Left lobe of liver (tissue), 2 donors: ENCODE measurements at places on chromosomes 16 and 17. TPM values are rescaled to one million over a fixed set of nuclear protein-coding genes. Genes with fewer than 3 reads are reported as not detected.

DNA sequence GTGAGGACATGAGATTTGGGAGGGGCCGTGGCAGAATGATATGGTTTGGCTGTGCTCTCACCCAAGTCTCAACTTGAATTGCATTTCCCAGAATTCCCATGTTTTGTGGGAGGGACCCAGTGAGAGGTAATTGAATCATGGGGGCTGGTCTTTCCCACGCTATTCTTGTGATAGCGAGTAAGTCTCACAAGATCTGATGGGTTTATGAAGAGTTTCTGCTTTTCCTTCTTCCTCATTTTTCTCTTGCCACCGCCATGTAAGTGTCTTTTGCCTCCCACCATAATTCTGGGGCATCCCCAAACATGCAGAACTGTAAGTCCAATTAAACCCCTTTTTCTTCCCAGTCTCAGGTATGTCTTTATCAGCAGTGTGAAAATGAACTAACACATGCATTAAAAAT lies 40.6 kb downstream of the CCT6B start:
- no peak for DNase-seq

DNA sequence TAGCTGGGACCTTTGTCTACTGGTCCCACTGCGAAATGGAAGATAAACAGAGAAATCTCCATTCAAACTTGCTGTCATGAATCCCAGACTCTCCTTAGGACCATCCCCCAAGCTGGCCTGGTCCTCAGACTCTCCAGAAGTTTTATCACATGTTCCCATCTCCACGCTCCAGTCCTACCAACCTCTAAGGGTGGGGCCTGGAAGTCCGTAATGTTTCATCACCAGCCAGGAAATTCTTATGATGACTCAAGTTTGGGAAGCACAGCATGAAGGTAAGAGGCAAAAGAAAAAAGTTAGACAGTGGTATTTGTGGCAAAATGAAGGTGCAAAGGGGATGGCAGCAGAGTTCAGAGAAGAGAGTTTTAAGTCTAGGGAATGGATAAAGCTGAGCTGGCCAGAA lies 52.7 kb downstream of the ZNF18 start:
- no peak for DNase-seq

DNA sequence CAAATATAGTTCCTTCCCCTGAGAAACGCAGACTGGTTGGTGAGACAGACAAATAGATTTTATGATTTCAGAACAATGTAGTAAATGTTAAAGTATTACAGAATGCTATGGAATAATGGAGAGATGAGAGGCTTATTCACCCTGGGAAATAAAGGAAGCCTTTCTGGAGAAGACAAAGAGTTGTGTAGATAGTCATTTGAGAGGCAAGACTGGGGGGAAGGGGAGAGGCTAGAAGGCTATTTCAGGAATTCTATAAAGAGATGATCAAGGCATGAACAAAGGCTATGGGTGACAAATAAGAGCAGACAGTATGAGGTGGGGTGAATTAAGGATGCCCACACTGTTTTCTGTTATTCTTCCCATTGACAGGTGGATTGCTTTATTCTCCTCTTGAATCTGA lies 211.4 kb downstream of the GRIN2A start:
- DNase-seq, result no peak

- no peak for DNase-seq
These were observed 1.0 kb downstream of the EIF1 start for GRCh38 chr17:41689497-41690299.

DNA sequence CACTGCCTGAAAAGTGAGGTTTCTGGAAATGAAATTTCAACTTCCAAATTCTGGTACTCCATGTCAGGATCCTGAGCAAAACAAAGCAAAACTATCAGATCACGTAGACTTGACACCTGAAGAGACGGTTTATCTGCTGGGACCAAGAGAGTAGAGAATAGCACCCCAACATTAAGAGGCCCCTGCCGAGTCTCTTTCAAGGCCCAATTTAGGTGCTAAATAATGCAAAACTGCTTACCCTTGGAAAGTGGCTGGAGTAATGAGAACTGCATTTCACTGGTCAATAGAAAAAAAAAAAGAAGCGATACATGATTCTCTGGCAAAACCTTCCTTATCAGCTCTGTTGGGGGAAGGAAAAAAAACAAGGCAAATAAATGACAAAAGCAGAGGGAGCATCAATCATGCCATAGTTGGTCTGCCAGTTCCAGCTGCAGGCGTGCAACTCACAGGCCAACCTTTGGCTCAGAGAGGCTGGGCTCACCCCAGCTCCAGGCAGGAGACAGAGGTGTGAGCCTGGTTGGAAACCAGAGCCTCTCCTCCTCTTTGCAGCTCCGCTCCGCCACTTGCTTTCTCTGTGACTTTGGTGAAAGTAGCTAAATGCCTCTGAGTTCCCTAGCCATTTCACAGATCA lies 595.2 kb downstream of the TOX3 start:
- DNase-seq, result no peak

DNA sequence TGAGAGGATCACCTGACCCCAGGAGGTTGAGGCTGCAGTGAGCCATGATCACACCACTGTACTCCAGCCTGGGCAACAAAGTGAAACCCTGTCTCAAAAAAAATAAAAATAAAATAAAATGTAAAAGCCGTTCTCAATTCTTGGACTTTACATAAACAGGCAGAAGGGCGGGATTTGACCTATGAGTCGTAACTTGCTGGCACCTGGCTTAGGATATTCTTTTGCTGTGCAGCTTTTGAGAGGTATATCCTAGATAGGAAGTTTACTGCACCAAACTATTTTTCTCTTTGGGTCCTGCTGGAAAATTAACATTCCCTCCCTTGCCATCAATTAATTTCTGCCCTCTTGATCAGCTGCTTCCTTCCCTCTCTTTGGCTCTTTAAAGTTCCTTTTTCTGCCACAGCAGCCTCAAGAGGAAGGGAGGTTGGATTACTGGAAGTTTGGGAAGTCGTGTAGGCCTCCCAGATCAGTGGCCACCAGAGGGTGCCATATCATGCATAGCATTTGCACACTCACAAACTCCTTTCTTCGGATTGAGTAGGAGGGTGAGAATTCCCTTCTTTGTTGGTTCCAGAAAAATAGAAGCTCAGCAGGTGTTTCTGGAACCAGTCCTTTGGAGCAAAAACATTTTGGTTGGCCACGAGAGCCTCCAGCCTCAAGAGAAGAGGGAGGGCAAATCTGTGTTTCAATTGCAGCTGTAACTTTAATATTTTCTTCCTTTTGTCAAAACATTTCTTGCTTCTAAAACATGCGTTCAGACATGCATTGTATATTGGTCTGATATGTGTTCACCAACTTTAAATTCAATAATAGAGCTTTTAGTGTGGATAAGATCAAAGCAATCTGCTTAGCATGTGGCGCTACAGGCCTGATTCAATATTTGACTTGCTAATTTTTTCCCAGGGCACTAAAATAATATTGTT lies 147.3 kb downstream of the CCDC182 start:
- DNase-seq, result peak; percentile 54

GRCh38 chr17:8843344-8843743 lies 24.1 kb downstream of the PIK3R6 start:
- no peak for DNase-seq

DNA sequence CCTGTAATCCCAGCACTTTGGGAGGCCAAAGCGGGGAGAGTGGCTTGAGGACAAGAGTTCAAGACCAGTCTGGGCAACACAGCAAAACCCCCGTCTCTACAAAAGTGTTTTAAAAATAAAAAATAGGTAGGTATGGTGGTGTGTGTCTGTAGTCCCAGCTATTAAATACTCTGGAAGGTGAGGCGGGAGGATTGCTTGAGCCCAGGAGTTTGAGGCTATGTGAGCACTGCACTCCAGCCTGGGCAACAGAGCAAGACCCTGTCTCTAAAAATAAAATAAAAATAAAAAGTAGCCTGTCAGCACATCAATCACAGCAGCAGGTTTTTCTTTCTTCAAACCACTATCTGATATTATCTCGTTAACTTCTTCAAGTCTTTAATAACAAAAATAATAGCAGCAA lies 1.6 kb downstream of the USP31 start:
- no peak for DNase-seq

DNA sequence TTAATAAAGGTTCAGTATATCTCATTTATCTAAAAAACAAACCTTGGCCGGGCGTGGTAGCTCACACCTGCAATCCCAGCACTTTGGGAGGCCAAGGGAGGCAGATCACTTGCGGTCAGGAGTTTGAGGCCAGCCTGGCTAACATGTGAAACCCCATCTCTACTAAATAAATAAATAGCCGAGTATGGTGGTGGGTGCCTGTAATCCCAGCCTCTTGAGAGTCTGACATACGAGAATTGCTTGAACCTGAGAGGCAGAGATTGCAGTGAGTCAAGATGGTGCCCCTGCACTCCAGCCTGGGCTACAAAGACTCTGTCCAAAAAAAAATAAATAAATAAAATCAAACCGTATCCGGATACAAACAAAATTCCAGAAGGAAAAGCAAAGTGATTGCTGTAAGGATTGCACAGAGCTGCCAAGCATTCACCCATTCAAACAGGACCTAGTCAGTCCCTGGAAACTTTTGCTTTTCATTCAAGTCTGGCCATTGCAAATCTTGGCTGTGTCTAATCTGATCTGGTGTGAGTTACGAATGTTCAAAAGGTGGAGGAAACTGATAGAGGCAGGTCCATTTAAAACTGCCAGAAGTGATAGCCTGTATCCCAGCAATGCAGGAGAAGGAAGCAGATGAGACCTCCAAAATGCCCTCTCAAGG lies 102.5 kb upstream of the CLEC3A start:
- DNase-seq, result no peak

- no peak for DNase-seq
These were observed 11.7 kb downstream of the SLC7A6OS start for GRCh38 chr16:68298907-68299561.

- no peak for DNase-seq
These were observed 44.8 kb upstream of the HLF start for GRCh38 chr17:55219934-55220333.

DNA sequence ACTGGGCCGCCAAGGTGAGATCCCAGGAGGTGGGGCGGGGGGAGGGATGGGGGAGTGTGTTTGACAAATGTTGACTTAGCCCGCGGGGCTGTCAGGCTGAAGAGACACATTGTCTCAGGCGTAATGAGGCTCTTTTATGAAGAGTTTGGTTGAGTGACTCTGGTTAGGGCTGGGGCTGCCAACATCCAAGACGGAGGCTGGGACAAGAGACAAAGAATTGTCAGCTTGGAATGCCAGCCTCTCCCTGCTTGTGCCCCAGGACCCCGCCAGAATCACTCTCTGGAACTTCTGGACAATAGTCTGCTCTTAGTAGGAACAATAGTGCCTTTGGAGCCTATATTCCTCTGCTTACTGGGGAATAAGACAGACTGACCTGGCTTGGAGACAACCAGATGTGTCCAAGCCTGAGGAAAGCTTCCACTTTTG lies 24.0 kb downstream of the PCTP start:
- DNase-seq, result no peak

- no peak for DNase-seq
These were observed 37.8 kb upstream of the MAF start for GRCh38 chr16:79638386-79638785.

DNA sequence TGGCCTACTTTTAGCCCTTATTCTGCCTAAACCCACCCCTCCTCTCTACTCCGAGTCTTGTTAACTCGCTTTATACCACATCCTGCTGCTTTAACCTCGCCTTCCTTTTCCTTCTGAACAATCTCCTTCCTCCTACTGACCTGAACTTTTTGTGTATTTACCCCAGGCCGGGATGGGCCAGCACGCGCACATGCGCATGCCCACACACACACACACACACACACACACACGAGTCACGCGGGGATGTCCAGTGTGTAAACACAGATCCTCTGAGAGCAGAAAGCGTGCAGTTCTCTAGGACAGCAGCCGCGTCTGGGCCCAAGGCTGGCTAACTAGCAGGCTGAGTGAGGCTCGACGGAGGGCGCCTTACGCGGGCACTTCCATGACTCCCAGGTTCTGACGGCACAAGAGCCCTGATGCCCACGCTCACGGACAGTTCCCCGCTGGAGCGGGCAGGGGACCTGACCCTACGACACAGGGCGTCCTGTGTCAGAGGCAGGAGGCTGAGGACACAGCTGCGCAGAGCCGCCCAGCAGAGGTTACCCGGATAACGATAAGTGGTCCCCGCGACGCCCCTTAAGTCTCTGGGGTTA lies 610 bp downstream of the PIK3R5 start:
- DNase-seq, result no peak

DNA sequence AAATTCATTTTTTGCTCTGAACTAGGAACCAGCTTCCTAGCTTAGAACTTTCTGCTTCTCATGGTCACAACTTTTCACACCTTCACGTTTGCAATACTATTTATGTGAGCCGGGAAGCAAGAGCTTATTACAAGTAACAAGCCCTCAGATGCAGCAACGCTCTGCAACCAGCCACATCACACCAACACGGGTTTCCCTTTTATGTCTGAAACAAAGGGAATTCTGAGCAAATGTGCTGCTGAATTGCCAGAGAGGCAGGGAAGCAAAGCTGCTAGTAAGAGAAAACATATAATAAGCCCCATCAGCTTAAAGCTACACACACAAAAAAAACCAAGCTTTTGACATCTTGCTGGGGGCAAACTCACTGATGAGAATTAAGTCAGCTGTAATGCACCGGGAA lies 122.2 kb downstream of the SLC39A11 start:
- DNase-seq, result no peak

GRCh38 chr17:61235827-61236197 lies 163.8 kb upstream of the TBX2 start:
- DNase-seq, result no peak

DNA sequence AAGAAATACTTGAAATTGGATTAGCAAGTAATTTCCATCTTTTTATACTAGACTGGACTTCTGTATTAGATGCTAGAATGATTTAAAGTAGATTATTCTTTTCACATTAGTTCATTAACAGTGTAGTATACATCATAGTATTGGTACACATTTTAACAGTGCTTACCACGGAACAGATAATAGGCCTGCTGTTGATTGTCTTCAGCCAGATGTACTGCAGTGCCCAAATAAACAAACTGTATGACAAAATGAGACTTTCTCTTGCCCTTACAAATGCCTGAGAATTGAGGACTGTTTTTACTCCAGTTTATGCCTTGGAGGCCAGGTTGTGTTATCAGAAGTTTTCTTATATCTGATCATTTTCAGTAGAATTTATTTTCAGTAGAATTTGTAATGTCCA lies 631 bp downstream of the EVI2A start:
- DNase-seq, result no peak

GRCh38 chr16:75024594-75024993 lies 25.8 kb downstream of the ZNRF1 start:
- no peak for DNase-seq

- DNase-seq, result no peak
These were observed 66.9 kb downstream of the MYO18A start for GRCh38 chr17:29113334-29113733.

DNA sequence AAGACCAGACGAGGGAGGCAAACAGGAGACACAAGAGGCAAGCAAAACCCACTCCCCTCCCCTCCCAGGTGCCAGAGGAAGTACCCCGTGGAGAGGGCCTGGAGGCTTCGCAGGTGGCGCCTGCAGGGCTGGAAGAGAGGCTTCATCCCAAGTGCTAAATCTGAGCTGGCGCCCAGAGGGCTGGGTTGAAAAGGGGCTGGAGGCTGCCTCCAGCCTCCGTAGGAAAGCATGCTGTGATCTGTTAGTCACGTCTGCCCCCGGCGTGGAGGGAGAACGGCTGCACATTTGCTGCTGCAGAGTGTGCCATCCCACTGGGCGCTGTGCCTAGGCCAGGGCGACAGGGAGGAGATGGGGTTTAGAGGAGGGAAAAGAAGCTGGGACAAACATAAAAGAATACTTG lies 16.9 kb downstream of the RPH3AL start:
- no peak for DNase-seq

HASPIN gene
- total RNA-seq, result 0.05 TPM

OVCA2 gene
- total RNA-seq, result 15.3 TPM

TMEM186 gene
- 7.5 TPM for total RNA-seq

DEXI gene
- 66.8 TPM for total RNA-seq

AGRP gene
- total RNA-seq, result not detected

PGS1 gene
- 9.1 TPM for total RNA-seq

GDPD1 gene
- 0.68 TPM for total RNA-seq

ABCA6 gene
- total RNA-seq, result 101 TPM

ZNF267 gene
- 3.1 TPM for total RNA-seq

PDILT gene
- not detected for total RNA-seq

NLK gene
- 7.5 TPM for total RNA-seq
